Fibroblast of the aortic adventitia (primary cell): ENCODE measurements at places on chromosomes 11 and 22.

DNA sequence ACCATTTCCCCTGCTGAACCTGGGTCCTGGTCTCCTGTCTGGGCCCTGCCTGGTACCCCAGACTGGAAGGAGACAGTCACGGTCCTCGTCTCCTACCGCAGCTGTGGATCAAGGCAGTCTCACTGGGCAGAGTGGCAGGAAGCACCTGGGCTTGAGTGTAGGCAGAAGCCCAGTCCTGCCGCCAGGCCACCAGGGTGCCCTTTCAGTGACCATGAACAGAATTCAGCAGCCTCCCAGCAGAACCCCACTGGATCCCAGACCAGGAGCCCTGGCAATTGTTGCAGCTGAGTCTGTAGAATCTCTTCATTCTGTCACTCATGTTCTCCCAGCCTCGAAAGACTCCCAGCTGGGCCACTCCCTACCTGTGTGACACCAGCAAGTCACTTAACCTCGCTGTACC, 25.5 kb upstream of the CREB3L1 start:
- DNase-seq, result no peak

- DNase-seq, result no peak
Observed at GRCh38 chr22:19868773-19869471, 14.2 kb upstream of the GNB1L start.

DNA sequence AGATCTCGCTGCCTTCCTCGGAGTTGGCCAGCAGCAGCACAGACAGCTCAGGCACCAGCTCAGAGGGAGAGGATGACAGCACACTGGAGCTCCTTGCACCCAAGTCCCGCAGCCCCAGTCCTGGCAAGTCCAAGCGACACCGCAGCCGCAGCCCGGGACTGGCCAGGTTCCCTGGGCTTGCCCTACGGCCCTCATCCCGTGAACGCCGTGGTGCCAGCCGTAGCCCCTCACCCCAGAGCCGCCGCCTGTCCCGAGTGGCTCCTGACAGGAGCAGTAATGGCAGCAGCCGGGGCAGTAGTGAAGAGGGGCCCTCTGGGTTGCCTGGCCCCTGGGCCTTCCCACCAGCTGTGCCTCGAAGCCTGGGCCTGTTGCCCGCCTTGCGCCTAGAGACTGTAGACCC, 6.4 kb downstream of the PLA2G3 start:
- no peak for DNase-seq

DNA sequence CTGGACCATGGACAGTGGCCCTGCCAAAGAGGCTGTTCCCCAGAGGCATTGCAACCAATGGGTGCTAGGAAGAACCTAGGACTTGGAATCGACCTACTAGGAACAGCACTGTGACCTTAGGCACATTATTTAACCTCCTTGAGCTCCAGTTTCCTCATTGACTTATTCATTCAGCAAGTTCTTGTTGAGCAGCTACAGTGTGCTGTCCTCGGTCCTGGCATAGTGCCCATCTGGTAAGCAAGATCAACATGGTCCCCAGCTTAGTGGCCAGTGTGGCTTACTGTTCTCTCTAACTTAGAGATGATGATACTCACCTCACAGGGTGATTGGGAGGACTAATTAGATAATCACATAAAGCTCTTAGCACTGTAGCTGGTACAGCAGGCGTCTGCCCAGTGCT, 8.2 kb downstream of the ABCG4 start:
- no peak for DNase-seq

GRCh38 chr11:76284161-76284560, 77.9 kb upstream of the WNT11 start:
- no peak for DNase-seq
